ENCODE measurements at places on chromosomes 4 and X.

DNA sequence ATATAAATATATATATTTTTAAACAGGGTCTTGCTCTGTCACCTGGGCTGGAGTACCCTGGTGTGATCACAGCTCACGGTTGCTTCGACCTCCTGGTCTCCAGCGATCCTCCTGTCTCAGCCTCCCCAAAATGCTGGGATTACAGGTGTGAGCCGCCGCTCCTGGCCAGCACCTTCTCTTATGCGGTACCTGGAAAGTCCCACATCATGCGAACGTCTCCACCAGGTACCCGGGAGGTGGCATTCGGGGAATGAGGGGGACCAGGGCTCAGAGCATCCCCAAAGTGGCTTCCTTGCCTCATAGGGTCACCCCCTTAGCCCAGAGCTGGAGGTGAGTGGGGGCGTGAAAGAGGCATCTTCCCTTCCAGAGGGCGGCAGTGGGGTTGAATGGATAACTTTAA, 84.0 kb upstream of the PPP2R3B start:
- DNase-seq, result no peak

GRCh38 chr4:158833602-158834001, 64.8 kb downstream of the FNIP2 start:
- DNase-seq, result no peak

DNA sequence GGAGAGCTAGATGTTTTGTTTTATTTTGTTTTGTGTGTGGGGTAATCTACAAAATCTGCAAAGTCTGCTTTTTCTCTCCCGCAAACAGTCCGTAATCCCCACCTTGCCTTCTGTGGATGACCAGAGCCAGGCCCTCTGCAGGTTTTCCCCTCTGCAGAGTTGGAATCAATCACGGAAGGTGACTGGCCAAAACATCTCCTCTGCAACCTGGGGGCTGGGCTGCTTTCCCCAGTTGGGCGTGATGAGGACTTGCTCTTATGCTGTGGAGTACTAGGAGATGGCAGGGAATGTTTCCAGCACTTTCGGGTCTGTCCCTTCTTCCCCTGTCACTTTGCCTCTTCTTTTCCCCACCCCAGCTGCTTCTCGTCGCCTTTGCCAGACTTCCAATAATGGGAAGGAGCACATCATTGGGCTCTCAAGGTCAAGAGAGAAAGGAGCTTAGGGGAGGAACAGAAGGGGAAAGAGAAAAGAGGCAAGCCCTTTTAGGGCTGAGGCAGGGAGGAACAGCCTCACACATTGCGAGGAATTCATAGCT, 1.1 kb downstream of the TMEM35A start:
- DNase-seq, result no peak

- no peak for DNase-seq
Observed at GRCh38 chrX:31506360-31506759, 434.5 kb upstream of the FTHL17 start.

DNA sequence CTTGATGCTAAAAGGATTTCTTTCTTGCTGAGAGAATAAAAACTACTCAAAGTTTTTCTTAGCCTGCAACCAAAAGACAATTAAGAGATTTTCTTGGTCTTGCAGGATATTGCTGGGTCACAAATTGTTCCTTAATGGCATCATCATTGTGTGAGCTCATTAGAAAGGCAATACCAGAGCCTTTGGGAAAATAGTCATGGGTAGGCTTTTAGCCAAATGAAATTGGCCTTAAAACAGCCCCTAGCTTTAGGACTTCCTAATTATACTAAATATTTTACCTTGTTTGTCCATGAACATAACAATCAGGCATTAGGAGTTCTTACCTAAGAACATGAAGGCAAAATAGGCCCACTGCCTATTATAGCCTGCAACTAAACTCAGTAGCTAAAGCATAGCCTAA, 10.4 kb upstream of the FAM13A start:
- no peak for DNase-seq

DNA sequence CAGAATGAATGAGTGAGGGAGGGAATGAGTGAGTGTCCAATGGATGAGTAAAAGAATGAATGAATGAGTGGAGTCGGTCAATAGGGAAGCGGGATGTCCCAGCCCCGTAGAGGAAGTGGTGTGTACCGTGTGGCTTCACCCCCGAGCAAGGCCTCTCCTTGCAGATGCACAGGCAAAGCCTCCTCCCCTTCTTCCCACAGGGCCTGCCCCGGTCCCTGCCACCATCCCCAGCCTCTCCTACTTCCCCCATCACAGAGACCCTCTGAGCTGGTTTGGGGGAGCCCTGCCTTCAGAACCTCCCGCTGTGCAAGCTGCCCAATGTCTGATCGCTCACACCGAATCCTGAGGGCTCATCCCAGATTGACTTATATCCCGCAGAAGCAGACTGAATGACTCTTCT, 13.6 kb downstream of the HTRA3 start:
- DNase-seq, result no peak

DNA sequence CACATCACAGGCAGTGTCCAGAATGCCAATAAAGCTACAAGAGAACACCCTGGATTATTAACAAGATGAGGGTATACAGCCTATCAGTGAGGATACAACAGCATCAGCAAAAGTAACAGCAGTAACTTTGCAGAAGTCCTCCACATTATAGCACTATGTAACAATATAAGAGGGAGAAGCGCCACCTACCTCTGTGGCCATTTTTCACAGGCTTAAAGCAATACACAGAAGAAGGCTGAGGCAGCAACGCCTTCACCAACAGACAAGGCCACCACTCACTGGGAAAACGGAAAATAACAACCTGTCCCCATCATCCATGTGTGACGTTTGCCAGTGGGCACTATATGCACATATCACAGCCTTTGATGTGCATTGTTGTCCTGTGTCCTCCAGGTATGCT, 12.5 kb downstream of the RTL8B start:
- no peak for DNase-seq

DNA sequence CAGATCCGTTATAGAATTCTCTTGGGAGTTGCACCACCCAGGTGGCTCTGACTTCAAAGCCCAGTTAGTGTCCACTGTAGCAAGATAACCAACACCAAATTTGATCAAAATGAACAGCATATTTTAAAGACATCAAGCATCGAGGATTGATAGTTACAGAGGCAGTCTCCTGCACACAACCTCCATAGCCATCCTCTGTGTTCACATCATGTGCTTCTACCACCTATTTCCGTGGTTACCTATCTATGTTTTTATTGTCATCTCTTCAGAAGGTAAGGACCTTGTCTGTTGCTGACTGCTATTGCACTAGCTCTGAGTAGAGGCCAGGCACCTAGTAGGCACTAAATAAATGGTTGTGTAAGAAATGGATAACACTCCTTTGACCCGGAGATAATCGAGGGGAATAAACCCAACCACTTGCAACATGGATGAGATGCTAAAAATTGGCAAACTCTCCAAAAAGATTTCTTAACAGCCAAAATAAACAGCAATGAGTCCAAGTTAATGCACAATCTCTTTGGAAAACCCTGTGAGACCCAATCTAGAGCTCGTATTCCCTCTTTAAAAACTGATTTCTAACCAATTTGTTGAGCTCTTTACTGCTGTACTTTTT, 14.7 kb upstream of the C1QTNF7 start:
- DNase-seq, result no peak

DNA sequence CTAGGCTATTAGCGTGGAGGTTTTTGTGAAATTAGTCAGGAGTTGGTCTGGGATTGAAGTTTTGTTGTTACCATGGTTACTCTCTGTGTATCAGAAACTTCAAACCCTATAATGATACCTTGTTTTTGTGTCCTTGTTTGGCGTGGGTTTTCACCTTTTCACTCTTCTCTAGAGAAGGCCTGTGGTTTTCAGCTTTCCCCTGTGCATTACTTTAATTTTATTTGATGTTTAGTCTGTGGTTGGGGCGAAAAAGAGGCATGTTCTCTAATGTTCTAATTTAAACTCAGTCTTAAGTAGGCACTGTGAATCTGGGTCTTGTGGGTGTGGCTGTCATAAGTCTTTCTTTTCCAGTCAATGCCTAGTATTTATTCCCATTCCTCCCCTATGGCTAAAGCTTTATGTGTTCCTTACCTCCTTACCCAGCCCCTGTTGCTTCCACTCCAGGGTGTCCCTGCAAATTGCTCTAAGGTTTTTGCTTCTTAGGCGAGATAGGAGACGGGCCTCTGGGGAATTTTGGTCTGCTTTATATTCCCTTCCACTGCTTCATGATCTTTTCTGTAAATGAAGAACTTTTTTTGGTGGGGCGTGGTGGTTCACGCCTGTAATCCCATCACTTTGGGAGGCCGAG, 326.3 kb upstream of the ZCCHC13 start:
- no peak for DNase-seq

GRCh38 chr4:166538491-166539005, 665.5 kb downstream of the TLL1 start:
- no peak for DNase-seq

DNA sequence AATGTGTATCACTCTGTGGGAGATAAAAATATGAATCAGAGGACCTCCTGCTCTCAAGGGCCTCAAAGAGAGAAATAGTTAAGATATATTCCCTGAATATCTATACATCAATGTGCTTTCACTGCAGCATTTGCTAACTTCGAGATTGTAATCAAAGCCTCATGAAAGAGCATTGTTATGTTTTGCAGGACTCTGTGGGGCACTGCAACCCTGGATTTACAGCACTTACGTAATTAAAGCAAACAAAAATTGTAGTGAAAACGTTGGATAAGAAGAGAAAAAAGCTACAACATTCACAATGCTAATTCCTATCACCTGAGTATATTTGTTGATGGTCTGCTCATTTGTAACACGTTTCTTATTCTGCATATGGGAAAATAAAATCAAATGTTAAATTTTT, 48.0 kb downstream of the ETNPPL start:
- no peak for DNase-seq

- no peak for DNase-seq
Observed at GRCh38 chr4:98343626-98344025, 82.4 kb downstream of the RAP1GDS1 start.
